Right lobe of liver (tissue), 6 donors: ENCODE measurements at places on chromosomes 5 and 9.

DNA sequence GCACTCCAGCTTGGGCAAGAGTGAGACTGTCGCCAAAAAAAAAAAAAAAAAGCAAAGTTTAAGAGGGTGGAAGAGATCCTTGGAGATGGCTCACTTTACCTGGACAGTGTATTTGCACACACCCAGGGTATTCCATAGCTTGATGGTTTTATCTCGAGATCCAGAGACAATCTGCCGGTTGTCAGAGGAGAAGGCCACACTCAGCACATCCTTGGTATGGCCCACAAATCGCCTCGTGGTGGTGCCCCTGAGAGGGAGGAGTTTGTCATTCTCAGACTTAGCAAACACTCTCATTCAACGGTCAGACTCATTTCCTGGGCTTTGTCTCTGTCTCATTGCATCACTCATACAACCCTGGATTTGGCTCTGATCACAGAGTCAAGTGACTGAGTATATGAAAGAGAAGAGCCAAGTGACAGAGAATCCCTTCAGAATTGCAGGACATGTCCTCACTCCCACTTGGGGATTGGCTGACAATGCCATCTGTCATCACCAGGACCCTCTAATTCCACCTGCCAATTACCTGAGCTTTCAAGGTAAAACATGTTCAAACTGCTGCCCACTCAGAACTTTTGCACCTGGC, 2.2 kb downstream of the RACK1 start:
- no peak for DNase-seq

DNA sequence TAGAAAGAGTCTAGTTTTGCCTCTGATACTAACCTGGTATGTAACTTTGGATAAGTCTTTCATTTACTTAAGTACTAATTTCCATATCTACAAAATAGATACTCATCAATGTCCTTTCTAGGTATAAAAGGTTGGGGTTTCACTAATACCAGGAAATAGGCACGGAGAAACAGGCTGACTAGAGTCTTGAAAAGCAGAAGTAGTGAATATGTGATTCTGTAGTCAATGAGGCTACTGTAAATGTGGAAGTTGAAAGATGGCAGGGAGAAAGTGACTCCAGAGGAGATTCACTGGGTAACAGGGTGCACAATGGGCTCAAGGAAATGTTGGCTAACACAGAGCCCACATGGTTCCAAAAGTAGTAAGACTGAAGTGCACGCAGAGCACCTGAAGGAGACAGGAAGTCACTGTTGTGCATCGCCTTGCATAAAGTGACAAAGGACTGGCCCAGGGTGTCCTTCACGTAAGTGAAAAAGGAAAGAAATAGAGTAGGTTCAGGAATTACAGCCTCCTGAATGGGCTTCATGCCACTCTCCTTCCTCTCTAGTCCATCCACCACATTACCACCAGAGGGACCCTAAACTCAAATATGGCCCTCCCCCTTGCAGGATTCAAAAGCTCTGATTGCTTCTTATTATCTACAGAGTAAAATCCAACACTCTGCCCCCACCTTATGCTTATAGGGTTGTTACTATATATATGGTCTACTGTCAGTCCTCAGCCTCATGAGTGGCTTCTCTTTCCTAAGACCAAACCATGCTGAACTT, 288.0 kb upstream of the SMARCA2 start:
- DNase-seq: no peak

GRCh38 chr9:97363661-97364299, 48.1 kb upstream of the TDRD7 start:
- no peak for DNase-seq

DNA sequence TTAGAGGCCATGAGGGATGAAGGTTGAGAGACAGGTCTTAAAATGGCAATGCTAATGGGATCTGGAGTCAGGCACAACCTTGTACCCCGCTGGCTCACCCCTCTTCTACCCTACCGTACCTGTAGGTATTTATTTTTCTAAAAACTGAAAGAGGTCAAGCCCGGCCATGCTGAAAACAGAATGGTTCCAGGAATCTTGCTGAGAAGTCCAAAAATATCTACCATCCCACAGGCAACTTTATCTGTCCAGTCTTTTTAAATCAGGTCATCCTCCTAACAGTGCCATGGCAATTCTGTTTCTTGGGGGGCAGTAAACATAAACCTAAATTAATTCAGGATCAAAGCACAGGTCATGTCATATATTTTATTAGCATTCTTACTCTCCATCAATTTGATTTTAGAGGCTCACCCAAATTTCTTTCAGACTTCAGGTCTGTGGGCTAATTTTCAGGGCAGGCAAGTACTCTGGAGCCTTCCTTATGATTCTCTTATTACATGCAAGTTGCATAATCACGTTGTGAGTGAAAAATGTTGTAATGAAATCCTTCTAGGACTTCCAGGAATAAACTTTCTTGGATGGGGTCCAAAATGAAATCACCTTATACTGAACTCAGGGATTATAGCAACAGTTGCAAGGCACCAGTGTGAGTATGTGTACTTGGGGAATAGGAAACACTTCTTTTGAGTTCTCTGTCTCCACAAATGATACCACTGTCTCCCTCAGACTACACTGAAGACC, 102.7 kb upstream of the NREP start:
- no peak for DNase-seq

DNA sequence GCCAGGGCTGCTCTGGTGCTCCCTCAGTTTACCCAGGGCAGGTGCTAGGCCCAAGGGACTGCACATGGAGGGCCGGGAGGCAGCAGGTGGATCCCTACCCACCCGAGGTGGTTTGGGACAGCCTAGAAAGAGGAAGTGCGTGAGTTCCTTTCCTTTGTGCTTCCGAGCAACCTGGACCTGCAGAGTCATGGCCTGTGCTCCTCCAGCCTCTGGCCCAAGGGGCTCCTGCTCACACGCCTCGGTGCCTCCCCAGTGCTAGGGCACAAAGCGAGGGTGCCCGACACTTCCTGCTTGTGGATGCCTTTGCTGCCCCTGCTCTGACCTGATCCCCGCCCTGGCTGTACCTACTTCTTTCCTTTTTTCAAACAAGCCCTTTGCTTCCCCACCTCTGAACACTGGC, 79.3 kb downstream of the RXRA start:
- DNase-seq: no peak

- no peak for DNase-seq
Observed at GRCh38 chr9:73347720-73348119, 196.1 kb downstream of the ANXA1 start.

DNA sequence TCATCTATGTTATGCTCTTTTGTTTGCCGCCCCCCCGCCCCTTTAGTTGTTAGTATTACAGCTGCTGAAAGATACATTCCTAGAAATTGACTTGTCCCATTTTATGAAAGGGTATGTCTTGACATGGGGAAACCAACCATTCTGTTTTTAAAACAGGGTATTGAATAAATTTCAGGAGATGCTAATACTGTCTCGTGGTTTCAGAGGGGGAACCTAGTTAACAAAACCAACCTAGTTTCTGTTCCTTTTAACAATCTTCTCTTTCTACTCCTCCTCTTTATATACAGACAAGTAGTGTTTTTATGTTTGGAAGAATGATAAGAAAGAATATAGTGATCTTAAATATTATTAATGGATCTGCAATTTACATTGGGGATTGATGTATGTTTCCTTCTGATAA, 3.5 kb downstream of the PIP5K1B start:
- no peak for DNase-seq

DNA sequence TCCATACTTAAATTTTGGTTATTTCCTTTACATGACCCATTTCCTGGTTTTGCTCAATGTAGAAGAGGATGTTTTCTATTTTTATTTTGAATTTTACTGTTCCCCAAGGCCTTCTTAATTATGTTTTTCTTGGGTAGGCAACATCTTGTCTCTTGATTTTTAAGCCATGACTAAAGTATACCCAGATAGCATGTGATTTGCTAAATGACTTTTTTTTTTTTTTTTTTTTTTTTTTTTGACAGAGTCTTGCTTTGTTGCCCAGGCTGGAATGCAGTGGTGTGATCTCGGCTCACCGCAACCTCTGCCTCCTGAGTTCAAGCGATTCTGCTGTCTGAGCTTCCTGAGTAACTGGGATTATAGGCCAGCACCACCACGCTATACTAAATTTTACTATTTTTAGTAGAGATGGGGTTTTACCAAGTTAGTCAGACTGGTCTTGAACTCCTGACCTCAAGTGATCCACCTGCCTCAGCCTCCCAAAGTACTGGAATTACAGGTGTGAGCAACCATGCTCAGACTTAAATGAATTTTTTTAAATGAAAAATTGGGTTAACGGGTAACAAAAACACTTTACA, 198.6 kb upstream of the DAB2 start:
- no peak for DNase-seq

- no peak for DNase-seq
Observed at GRCh38 chr9:79346350-79347020, 225.3 kb upstream of the TLE4 start.

DNA sequence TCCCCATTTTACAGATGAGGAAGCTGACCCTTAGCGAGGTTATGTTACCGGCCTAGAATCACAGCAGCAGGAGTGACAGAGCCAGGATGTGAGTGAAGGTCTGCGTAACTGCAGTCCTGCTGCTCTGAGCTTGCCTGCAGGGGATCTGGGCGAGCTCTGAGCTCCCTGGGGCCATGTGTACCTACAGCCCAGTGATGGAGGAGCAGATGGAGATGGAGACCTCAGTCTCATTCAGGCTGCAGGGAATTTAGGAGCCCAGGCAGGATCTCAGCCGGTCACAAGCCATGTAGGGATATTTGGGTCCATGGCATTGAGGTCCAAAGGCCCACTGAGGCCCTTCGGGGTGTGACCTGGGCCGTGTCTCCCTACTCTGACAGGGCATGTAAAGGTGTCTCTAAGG, 170.6 kb downstream of the CACNA1B start:
- no peak for DNase-seq

GRCh38 chr9:124980431-124980830, 39.5 kb upstream of the GOLGA1 start:
- no peak for DNase-seq

DNA sequence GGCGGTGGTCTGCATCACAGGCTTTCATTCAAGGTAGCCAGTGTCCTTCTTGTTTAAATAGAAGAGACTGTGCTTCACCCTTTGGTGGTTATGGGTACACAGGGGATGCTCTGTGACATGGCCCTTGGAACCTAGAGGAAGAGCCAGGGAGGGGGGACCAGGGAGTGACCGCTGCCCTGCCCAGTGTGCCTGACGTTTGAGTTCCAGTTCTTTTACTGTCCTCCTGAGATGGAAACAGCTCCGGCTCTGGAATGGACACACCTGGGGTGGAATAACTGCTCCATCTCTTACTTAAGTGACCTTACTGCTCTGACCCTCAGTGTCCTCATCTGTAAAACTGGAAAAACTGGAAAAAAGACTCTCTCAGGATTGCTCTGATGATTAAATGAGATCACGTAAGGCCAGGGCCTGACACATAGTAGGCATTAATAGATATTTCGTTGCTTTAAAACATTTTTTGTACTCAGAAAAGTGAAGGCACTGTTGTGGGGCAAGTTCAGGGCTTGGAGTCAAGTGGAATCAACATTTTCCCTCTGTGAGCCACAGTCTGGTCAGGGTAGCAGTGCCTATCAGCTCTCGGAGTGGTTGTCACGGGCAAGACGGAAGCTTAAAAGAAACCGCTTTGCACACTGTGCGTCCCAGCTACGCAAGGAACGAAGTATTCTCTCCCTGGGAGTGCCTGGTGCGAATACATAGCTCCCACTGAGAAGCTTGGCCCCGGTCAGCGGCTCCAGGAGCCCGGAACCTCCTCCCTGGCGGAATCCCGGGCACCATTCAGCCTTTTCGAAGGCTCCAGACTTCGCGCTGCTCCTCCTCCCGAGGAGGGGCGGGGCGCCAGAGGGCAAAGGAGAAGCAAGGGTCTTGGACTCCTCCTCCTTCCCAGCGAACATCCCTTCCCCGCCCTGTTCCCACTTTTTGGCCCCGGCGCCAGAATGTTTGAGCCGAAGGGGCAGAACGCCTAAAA, 5.8 kb downstream of the POU4F3 start:
- no peak for DNase-seq
